ENCODE measurements at places on chromosomes 11 and 22. TPM values are rescaled to one million over a fixed set of nuclear protein-coding genes. Genes with fewer than 3 reads are reported as not detected.

The MYO18B gene
- not detected for total RNA-seq

The MRPL11 gene
- total RNA-seq: 88.6 TPM

The CBX7 gene
- total RNA-seq: 31.5 TPM

The GNG3 gene
- not detected for total RNA-seq

The BTBD18 gene
- not detected for total RNA-seq

The LRRC55 gene
- total RNA-seq: not detected

The BTG4 gene
- not detected for total RNA-seq

The ASRGL1 gene
- 10.2 TPM for total RNA-seq

The GAB4 gene
- not detected for total RNA-seq

The PATE2 gene
- 1.1 TPM for total RNA-seq

- DNase-seq: peak; percentile 31
Measured at GRCh38 chr11:74989260-74989638, 516 bp downstream of the NEU3 start.

- DNase-seq: no peak
Measured at GRCh38 chr22:23497016-23497885, 82.8 kb downstream of the IGLL1 start.

- no peak for DNase-seq
Measured at GRCh38 chr11:128790196-128790595, 76.9 kb downstream of the KCNJ1 start.

GRCh38 chr11:132310390-132311375 is 940.3 kb downstream of the NTM start:
- DNase-seq: no peak

DNA sequence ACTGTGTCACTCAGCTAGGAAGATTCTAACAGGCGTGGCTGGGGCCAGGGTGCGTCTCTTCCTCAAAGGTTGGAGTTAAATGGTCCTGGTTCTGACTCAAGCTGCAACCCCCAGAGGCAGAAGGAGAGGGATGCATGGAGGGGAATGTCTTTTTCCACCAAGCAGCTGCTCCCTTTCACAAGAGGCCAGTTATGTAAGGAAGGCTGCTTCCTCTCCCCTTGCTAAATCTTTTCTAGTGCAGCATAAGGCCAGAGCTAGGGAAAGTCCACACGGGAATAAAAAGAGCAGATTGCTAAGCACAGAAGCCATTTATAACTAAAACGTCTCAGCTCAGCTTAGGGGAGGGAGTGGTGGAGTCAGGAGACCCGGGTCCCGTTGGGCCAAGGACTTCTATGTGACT is 10.0 kb downstream of the PVALB start:
- no peak for DNase-seq

DNA sequence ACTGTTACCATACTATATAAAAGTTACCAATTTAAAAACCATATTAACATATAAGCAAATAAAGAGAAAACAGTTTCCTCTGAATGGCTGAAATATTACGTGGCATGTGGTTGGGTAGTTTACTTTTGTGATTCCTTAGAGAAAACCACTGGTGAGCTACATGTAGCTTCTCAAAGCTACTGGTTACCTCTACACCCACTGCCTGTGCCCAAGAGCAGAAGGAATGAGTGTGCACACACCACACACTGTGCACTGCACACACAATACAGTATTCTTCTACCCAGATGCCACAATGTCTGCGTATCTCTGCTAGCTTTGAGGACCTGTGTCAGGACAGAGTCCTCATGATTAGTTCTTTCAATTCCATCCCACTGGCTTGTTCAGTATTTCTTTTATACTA is 25.5 kb upstream of the YPEL1 start:
- DNase-seq: no peak

DNA sequence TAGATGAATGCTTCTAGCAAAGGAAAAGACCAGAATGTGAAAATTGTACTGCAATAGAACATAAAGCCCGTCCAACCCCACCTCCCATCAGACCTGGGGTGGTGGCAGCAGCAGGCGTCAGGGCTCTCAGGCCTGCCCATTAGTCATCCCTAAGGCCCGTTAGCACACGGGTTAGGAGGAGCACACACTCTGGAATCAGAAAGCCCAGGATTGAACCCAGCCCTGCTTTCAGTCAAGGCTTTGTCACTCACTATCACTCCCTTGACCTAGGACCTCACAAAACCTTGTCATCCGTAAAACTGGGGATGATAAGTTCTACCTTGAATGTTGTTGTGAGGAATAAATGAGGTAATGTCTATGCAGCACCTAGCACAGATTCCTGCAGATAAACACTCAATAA is 26.9 kb downstream of the MICAL3 start:
- no peak for DNase-seq

DNA sequence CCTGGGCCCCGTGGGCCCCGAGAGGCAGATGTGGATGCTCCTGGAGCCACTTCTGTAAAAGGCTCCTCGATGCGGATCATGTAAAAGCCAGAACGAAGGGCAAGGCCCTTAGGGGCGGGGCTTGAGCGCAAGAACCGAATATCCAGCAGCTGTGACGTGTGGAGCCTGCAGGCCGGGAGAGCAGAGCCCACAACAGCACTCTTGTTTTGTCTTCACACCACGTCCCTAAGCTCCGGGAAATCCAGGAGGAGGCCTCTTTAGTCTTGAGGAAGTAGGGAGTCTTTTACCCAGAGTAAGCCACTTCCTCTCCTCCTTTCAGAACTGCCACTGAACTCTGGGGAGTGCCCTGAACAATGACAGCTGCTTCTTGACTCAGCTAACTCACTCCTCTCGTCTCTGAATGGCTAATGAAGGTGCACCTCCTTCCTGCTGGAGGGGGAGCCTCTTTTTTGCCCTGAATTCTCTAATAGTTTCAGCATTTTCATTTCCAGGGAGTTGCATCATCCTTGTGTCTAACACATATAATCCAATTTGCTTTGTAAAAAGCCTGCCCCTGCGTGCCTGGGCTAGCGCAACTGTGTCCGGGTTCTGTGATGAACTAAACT is 12.5 kb downstream of the L3MBTL2 start:
- peak; percentile 48 for DNase-seq

GRCh38 chr11:110367571-110367970 is 62.2 kb upstream of the FDX1 start:
- peak; percentile 24 for DNase-seq

- no peak for DNase-seq
Measured at GRCh38 chr11:93844568-93844967, 5.8 kb downstream of the VSTM5 start.

- DNase-seq: no peak
Measured at GRCh38 chr11:40401132-40401853, 1058.2 kb downstream of the LRRC4C start.

DNA sequence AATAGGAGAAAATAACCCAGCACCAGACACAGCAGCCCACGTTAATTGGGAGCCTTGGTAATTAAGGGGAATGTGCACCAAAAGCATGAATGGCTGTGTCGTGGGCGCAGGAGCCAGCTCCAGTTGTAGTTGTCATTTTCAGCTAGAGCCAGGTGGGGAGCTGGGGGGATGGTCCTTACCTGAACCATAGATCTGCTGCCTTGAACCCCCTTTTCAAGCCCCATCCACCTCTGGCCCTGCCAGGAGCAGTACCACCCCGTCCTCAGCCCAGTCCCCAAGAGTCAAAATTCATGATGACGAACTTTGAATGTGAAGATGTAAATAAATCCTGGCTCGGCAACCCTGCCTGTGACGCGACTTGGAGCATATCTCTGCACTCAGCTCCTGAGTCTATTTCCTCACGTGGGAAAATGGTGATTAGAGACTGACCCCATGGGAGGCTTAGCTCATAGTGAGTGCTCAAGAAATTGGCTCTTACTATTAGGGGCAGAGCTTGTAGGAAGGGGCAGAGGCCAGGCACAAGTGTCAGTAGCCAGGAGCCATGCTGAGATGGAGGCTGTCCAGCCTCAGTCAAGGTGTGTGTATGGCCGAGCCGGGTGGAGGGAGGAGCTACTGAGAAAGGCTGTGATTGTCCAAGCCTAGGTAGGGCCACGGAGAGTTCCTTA is 794 bp upstream of the FXYD6 start:
- no peak for DNase-seq

DNA sequence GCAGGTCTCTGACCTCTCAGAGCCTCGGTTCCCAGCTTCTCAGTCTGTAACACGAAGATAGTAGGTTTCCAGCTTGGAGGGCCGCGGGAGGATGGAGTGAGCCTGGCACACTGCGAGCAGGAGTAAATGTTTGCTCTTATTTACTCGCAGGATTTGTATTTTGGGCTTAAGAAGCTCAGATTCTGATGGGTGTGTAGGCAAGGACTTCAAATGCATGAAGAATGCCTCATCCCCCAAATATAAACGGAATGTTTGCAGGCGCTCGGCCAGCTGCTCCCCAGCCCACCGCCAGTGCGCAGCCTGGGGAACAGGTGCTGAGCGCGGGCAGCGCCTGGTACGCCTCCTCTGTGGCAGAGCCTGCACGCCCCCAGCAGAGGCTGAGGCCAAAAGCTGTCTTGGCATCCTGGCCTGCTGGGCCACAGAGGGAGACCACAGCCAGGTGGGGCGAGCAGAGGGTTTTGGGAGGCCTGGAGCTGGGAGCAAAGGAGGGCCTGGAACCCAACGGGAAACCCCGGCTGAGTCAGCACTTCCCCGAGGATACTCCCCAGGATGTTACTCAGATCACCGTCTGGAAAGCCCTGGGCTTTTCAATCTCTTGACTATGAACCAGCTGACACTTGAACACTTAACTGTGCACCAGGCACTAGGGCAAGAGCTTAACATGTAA is 9.4 kb downstream of the EHD1 start:
- DNase-seq: peak; percentile 77

- no peak for DNase-seq
Measured at GRCh38 chr11:92268546-92268945, 43.9 kb downstream of the FAT3 start.

- DNase-seq: no peak
Measured at GRCh38 chr11:126124231-126124661, 61.6 kb upstream of the CDON start.

GRCh38 chr11:7167976-7168740 is 79.4 kb downstream of the RBMXL2 start:
- DNase-seq: no peak

DNA sequence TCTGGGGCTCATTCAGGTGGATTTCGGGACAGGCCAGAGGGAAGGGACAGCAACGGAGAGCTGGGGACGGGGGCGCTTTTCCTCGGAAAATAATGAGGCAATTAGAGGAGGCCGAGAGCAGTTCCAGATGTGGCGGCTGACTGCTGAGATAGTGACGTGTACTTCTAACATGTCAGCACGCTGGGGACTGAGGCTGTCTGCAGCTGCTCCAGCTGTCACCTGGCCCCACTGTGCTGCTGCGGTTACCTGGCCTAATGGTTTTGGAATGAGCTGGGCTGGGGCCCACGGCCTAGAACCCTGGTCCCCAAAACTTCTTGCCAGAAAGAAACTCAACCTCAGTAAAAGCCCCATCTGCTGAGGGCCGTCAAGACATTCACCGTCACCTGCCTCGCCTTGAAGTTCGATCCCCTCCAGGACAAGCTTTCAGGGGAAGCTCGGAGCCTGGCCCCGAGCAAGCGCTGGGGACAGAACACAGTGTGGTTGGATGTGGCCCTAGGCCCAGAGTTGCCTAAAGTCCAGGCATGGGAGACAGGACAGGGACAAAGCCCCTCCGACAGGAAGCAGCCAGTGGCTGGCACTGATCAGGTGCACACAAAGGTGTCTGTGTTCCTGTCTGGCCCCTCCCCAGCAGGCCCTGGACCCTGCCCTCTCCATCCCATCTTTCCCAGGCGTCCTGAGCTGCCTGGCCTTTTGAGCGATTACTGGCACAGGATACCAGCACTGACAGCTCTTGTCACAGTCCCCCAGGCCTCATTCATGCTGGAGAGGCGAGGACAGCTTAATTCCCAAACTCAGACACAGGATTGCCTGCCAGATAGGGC is 22.1 kb downstream of the RPUSD4 start:
- DNase-seq: peak; percentile 87

GRCh38 chr11:84564180-84564866 is 1062.8 kb downstream of the DLG2 start:
- DNase-seq: peak; percentile 69

GRCh38 chr11:86978756-86979608 is 23.8 kb upstream of the FZD4 start:
- peak; percentile 54 for DNase-seq

GRCh38 chr11:70816156-70816678 is 417.9 kb downstream of the CTTN start:
- DNase-seq: no peak

GRCh38 chr11:61771985-61772455 is 19.6 kb downstream of the MYRF start:
- no peak for DNase-seq

DNA sequence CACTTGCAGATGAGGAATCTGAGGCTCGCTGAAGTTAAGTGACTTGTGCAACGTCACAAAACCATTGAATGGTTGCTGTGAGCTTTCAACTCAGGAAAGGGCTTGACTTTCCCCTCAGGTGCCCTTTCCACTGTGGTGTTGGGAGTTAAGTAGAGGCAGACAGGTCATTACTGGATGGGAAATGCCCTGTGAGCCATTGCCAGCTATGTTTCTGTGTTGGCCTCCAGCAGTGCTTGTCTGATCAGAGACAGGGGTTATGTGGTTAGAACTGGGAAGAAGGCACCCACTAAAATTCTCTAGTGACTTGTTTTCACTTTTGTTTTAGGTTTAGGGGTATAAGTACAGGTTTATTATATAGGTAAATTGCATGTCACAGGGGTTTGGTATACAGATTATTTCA is 96.6 kb downstream of the FDX1 start:
- DNase-seq: no peak

DNA sequence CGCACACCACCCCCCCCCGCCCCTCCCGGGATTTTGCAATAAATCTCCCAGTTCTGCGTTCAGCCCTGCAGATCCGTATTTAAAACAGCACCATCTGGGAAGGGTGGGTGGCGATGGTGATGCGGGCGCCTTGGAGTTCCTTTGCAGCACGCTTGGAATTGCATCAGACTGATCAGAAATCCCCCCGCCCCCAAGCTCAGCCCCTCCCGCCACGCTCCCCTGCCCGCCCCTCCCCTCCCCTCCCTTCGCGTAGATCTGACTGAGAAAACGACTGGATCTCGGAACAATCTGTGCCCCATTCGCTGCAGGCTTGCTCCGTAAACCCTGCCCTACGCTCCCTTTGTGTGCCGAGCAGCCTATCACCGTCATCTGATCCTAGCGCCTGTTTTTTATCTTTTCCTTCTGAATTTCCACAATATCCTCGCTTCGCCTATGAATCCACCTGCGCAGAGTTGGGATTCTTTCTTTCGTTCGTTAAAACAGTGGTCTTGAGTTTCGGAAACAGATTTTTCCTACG is 18.1 kb upstream of the BDNF start:
- no peak for DNase-seq

GRCh38 chr11:73359341-73359740 is 16.9 kb upstream of the RELT start:
- no peak for DNase-seq

DNA sequence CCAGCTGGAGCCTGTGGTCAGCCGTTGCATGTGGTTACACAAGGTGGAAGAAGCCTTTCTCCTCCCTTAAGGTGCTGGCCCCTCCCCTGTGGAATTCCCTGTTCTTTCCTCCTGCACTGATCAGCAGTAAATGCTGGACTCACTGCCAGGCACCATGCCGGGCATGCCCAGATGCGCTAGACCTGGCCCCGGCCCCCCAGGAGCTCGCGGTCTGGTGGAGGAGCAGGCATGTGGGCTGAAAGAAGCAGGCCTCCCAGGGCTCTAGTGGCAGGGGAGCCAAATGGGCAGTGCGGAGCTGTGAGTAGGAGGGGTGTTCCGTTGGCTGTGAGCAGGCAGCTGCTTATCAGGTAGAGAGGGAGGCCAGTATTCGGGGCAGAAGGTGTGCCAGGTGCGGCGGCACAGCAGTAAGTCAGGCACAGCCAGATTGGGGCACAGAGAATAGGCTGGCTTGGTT is 10.2 kb downstream of the DGKZ start:
- DNase-seq: no peak

All from OCI-LY7 (cell line).